NCI-H1436 treated with DMSO at 0.1 percent for 48 hours (cell line): ENCODE measurements at places on chromosomes 11 and 22.

DNA sequence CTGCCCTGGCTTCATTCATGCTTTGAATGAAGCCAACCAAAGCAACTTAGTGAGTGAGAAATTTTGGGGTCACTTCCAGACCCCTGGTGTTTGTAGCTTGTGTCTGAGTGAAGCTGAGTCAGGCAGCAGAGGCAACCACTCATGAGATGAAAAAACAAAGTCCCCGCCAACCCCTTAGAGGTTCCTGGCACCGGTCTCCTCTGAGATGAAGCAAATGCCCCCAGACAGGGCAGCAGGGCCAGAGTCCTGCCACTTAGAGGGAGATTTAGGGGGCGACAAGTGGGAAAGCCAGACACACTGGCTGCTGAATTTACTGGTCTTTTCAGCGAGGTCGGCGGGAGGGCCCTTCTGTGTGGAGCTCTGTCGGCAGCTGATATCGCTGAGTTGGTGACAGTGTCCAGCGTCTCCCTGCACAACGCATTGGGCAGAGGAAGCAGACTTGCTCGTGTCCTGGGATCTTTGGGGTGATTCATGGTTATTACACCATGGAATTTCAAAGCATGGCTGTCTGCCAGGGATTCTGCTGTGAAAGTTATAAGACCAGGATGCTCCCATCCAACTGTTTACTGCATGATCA lies 482.6 kb downstream of the MIAT start:
- no peak for DNase-seq

- no peak for DNase-seq
Measured at GRCh38 chr11:120222916-120223315, 12.1 kb downstream of the OAF start.

- no peak for DNase-seq
Measured at GRCh38 chr11:47918882-47919495, 61.4 kb upstream of the PTPRJ start.

GRCh38 chr11:128621601-128622501 lies 34.5 kb upstream of the ETS1 start:
- DNase-seq, result no peak

DNA sequence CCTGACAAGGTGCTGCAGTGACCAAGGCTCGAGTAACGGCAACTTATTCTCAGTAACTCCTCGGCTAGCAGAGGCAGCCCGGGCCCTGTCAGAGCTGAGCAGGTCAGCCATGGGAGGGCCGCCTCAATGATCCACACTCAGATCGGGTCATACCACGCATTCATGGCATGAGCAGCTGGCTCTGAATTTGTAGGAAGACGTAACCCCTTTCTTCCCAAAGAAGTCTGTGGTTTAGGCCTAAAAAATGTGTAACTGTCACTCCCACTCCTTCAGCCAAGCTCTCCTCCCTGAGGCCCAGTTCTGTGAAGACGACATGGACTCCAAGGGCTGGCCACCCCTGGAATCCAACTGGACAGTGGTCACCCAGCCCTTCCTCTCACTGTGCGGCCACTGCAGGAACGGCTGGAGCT lies 30.0 kb downstream of the PPP2R1B start:
- no peak for DNase-seq

- no peak for DNase-seq
Measured at GRCh38 chr22:37229805-37230672, 14.0 kb downstream of the RAC2 start.

- DNase-seq, result no peak
Measured at GRCh38 chr11:70886256-70886655, 366.1 kb downstream of the SHANK2 start.

DNA sequence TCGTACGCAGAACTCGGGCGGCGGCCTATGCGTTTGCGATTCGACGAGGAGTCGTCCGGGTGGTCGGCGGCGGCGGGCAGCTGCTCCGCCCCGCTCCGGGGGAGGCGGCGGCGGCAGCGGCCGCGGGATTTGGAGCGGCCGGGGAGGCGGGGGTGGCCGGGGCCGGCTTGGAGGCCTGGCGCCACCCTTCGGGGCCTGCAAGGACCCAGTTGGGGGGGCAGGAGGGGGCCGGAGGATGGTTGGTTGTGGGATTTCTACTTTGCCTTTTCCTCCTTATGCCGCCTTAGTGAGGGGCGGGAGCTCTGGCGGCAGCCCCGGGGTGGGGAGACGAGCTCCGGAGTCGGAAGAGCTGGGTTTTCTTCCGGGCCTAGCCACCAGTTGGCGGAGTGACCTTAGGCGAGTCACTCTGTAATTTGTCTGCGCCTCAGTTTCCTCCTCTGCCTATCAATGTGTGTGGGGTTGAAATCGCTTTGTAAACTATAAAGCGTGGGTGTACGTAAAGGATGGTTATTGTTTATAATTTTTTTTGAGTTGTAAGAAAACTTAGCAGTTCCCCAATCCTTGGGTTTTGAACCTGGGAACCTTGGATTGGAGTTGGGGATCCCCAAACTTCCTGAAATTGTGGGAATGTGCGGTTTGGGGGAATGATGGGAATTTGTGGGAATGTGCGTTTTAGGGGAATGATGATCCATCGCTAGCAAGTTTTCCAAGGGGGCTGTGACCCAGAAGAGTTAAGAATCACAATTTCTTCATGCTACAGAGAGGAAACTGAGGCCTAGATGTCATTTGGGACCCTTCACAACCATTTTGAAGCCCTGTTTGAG lies 679 bp downstream of the TUG1 start:
- no peak for DNase-seq

DNA sequence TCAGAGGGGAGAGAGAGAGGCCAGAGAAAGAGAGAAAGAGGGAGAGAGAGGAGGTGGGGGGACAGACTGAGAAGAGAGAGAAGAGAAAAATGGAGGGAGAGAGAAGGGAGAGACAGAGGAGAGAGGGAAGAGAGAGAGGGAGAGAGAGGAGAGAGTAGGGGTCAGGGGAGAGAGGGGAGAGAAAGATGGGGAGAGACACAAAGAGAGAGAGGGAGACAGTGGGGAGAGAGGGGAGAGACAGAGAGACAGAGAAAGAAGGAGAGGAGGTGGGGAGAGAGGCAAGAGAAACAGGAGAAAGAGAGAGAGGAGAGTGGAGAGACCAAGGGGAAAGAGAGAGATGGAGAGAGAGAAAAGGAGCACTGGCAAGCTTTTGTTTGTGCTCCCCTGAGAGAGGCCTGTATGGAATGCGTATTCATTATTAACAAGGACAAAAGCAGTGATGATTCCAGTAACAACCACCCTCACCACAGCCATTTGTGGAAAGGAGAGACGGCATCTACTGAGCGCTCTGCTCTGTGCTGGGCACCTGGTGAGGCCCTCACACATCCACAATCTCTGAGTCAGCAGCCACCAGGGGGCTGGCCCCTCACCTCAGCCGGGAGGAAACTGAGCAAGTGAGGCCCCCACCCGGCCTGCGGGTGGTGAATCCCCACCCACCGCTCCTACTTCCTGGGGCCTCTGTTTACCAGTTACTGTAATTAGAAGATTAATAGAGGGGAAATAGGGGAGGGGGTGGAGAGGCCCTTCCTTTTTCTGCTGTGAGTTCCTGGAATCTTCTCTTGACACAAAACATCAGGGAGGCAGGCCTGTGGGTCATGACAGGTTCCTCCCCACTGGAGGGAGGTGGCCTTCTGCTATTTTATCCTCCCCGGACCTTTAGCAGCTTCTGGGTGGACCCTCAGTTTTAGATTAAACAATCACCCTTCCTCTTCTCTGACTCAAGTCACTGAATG lies 14.6 kb upstream of the MIAT start:
- DNase-seq, result no peak

GRCh38 chr11:81907996-81908395 lies 825.7 kb downstream of the FAM181B start:
- DNase-seq, result no peak

DNA sequence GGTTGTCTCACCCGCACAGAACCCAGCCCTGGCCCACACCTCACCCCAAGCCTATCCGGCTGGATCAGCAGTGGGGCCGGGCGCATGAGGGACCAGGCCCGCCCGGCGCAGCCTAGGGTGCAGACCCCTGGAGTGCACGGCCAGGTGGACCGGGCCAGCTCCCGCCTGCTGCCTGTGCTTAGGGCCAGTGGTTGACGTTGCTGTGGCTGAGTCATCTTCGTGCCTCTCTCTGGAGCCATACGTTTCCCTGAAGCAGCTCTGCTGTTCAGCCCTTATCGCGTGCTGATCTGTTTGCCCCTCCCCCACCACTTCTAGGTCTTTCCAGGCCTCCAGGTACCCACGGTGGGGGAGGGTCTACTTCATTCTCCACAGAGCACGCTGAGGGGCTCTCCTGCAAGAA lies 39.5 kb downstream of the CDKN1C start:
- DNase-seq, result no peak

DNA sequence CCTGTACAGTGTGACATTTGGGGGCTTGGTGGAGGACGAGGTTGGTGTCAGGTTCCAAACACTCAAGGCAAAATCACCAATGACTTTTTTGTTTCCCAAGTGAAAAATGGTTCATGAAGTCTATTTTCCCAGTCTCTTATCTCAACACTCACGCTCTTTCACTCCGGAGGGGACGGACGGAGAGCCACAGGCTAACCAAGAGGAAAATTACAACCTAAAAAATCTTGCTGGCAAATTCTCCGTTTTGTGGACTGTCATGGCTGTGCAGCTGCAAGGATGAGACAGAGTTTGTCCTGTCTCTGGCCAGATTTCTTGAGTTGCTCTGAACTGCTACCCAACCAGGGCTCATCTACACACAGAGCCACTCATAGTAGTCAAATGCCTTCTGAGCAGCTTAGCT lies 101.2 kb downstream of the ABTB2 start:
- no peak for DNase-seq

DNA sequence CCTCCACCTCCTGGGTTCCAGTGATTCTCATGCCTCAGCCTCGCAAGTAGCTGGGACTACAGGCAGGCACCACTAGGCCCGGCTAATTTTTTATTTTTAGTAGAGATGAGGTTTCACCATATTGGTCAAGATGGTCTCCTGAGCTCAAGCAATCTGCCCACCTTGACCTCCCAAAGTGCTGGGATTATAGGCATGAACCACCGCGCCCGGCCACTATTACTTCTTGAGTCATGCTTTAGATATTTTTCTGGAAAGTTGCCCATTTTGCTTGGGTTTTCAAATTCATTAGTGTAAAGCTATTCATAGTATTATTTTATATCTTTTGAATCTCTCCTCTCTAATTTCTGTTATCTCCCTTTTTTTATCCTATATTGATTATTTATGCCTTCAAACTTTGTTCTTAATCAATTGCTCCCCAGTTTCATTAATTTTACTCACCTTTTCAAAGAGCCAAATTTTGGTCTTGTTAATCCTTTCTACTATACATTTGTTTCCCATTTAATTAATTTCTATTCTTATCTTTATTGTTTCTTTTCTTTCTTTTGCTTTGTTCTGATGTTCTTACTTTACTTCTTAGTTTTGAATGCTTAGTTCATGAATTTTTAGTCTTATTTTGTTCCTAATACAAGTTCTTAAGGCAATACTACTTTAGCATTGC lies 10.3 kb upstream of the RAC2 start:
- no peak for DNase-seq

DNA sequence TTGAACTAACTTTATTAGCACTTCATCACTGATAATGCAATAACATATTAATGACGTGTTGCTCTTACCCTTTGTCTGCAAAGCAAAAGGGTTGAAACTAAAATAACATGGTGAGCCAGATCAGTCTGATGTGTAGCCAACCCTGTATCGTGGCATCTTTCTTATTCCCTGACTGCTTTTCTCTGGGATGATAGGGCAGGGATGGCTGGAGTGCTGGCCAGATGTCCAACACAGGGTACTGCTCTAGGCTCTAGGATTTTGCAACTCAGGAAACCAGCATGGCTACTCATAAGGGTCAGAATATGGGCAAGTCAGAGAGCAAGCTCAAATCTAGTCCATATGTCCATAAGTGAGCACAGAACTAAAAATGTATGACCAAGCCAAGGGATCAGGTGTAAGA lies 129.1 kb downstream of the SLC17A6 start:
- no peak for DNase-seq

DNA sequence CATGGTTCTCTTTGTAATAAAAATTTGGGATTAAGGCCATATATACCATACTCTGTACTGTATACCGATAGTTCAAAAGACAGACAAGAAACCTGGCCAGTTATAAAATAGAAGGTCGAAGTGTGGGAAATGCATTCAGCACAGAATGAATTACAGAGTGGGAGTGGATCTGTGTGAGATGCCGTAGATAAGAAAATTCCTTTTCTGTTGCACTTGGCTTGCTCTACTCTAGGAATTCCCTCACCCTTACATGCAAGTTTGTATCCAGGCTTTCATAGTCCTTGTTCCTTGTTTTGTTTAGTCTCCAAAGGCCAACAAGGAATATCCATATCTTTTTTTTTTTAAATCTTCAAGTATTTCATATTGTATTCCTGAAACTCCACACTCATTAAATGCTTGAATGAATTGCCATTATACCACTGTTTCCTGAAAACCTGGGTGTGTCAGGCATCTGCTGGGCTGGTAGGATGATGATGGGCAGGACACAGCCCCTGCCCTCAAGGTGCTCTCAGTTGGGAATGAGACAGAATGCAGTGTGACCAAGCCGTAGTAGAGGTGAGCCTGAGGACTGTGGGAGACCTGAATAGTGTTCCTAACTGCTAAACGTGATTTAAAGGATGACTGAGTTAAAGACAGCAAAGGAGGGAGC lies 53.5 kb downstream of the TEAD1 start:
- DNase-seq, result no peak

- no peak for DNase-seq
Measured at GRCh38 chr11:95512177-95512576, 277.4 kb downstream of the FAM76B start.

- no peak for DNase-seq
Measured at GRCh38 chr11:78465169-78465942, 47.7 kb upstream of the GAB2 start.

GRCh38 chr11:60985991-60986915 lies 14.8 kb downstream of the CD6 start:
- no peak for DNase-seq

DNA sequence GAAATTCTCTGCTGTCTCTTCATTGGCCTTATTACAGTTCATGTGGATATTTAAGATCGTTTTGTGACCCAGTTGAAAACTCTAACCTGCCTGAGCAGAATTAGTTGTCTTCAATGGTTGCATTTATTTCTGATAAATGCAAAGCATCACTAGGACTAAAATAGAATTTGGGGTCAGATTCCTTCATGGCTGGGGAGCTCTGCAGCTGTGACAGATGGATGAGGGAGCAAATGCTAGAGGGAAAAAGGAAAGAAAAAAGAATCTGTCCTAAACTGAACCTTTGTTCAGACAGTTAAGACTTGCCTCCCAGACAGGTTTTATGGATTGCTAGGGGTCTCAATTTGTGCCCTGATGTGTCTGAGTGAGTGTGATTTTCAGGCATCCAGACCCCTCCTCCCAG lies 113.0 kb downstream of the SYT9 start:
- no peak for DNase-seq

- DNase-seq, result no peak
Measured at GRCh38 chr22:44645083-44645482, 56.9 kb upstream of the PRR5 start.

- no peak for DNase-seq
Measured at GRCh38 chr22:19710020-19710768, 4.1 kb upstream of the SEPTIN5 start.

DNA sequence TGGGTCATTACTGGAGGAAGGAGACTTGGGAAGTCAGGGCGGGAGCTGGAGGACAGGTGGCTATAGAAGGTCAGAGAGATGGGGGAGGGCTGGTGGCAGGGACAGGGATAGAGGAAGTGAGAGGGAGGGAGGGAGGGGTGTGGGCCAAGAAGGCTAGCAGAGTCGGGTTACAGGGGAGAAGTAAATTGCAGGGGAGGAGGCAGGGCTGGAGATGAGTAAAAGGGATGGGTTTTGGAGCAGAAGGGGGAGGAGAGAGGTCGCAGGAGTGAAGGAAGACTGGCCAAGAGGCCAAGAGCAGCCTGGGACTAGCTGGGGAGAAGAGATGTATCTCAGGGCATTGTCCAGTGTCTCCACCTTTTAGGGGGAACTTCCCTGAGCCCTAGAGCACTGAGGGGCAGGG lies 33.0 kb downstream of the LRRC10B start:
- DNase-seq, result no peak
